ENCODE measurements at places on chromosomes 7 and 10.

GRCh38 chr7:129091484-129092002 lies 36.6 kb upstream of the TNPO3 start:
- peak; percentile 92 for DNase-seq

- no peak for DNase-seq
Measured at GRCh38 chr10:126242397-126243260, 145.6 kb downstream of the ADAM12 start.

DNA sequence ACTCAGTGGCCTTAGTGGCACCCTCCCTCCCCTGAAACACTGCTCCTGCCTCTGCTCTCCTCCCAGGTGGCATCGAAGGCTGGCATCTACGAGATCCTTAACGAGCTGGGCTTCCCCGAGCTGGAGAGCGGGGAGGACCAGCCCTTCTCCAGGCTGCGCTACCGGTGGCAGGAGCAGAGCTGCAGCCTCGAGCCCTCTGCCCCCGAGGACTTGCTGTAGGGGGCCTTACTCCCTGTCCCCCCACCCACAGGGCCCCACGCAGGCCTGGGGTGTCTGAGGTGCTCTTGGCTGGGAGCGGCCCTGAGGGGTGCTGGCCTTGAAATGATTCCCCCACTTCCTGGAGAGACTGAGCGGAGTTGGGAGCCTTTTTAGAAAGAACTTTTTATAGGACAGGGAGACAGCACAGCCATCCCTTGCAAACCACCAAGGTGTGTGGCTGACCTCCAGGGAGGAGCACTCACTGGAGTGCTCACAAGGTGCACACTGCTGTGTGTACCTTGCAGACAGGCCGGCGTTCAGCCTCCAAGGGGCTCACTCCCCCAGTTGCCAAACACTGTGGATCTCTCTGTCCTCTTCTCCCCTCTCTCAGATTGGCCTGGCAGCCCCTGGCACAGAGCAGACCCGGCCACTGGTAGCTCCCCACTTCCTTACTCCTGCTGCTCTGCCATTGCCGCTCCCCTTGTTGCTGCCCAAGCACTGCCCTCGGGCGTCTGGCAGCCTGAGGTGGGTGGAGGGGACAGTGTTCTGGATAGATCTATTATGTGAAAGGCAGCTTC lies 35.8 kb downstream of the PRF1 start:
- DNase-seq: no peak

DNA sequence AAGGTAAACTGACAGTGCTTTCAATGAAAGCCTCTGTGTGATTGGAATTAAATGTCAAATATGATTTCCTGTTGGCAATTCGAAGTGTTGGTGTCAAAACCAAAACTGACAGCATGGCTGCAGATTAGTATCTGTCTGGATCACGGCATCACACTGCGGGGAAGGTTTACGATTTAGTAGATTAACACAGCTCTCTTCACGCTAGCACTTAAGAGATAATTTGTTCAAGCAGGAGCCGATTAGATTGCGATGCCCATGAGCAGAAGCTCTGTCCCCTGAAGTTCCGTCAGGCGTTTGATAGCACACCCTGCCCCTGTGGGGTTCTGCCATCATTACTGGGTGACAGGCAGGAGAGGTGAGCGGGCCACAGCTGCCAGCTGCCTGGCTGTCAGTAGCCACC lies 279.5 kb upstream of the AUTS2 start:
- DNase-seq: no peak

GRCh38 chr10:117903854-117904253 lies 142.9 kb downstream of the RAB11FIP2 start:
- DNase-seq: no peak

- DNase-seq: no peak
Measured at GRCh38 chr10:78857193-78857592, 211.6 kb upstream of the ZMIZ1 start.

- no peak for DNase-seq
Measured at GRCh38 chr10:116251602-116252395, 21.2 kb downstream of the GFRA1 start.

DNA sequence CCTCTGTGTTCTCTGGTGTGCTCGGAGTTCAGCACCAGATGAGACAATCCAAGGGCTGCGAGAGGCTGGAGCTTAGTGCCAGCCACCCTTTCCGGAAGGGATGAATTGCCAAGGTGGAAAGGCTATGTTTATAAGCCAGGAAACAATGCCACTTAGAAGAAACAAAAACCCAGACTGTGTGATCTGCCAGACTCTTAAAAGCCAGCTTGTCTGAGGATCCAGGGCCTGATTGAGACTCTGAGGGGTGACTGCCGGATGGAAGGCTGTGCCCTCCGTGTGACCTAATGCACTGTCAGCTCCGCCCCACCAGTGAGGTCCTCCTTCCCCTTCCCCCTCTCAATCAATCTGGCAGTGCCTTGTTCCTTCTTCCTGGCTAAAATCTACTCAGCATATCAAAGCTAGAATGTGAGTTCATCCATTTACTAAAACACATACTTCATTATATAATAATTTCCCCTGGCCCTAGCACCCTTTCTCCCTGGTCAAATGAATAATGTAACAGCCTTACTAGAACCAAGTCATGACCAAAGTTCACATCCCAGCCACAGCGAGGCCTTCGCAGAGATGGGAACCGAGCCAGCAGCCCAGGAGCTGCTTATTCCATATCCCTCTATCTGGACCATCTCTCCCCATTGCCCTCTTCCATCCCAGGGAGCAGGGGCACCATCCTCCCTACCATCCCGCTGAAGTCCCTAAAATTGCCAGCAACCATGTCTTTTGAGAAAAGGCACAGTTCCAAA lies 25.5 kb downstream of the FAM107B start:
- no peak for DNase-seq

- DNase-seq: no peak
Measured at GRCh38 chr10:30096564-30096963, 37.2 kb upstream of the JCAD start.

DNA sequence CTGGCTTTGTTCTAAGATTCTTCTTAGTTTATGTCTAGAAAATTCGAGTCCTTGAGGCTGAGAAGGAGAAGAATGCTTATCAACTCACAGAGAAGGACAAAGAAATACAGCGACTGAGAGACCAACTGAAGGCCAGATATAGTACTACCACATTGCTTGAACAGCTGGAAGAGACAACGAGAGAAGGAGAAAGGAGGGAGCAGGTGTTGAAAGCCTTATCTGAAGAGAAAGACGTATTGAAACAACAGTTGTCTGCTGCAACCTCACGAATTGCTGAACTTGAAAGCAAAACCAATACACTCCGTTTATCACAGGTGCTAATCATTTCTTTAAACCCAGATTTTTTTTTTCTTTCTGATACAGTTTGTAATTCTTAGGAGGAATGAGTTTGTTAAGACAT lies 6.7 kb downstream of the CEP55 start:
- DNase-seq: no peak

GRCh38 chr7:41328544-41328943 lies 374.3 kb downstream of the INHBA start:
- DNase-seq: no peak

GRCh38 chr7:148116195-148116594 lies 474.4 kb upstream of the C7orf33 start:
- no peak for DNase-seq

- DNase-seq: no peak
Measured at GRCh38 chr7:134940729-134941128, 45.6 kb upstream of the AGBL3 start.

GRCh38 chr7:137681657-137682562 lies 164.9 kb downstream of the DGKI start:
- no peak for DNase-seq

GRCh38 chr10:38127812-38128211 lies 33.7 kb downstream of the ZNF37A start:
- no peak for DNase-seq

DNA sequence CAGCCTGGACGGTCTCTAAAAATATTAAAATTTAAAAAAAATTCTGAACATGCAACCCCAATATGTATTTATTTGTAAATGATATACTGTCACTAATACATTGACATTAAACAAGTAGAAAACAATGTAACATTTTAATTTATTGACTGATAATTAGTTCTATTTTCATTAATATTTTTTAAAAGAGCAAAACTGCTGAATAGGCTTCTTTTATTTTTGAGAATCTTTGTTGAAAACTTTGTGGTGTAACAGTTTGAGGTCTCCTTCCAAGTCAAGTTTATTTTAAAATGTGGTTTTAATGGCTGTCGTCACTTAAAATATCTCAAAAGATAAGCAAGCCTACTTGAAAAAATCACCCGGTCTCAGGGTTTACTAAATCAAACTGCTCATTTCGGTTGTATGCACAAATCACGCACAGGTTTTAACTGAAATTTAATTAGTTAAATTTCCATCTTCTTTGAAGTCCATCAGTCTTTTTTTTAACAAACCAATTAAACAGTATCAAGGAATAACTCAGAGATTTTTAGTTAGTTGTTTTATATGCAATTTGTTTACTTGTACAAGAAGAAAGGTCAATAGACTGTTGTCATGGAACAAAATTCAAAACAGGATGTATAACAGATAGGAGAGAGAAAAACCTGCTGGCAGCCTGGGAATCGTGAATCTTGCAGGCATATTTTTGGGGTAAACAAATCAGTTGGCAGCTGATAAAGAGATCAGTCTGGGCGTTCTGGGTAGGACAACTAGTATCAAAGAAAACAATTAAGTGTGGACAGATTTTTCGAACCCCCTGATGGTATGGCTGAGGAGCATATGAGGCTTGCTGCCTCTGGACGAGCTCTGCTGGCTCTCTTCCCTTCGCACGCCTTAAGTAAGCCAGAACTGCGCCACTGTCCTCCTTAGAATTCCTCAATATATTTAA lies 9.7 kb upstream of the EDRF1 start:
- DNase-seq: no peak

DNA sequence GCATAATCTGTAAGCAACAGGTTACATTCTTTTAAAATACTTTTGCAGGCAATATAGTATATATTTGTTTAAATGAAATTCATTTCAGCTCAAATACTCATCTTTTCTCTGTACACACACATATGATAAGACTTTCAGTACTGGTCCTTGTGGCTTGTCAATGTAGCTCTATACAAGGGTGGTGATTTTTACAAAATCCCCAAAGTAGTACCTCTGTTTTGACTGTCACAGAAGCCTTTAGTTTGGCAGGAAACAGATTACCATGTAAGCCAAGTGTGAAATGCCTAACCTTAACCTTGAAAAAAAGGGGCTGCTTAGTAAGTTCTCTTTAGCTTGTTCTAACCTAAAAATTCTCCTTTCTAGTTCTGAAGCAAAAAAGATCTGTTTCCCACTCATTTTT lies 87.9 kb downstream of the KCND2 start:
- no peak for DNase-seq

DNA sequence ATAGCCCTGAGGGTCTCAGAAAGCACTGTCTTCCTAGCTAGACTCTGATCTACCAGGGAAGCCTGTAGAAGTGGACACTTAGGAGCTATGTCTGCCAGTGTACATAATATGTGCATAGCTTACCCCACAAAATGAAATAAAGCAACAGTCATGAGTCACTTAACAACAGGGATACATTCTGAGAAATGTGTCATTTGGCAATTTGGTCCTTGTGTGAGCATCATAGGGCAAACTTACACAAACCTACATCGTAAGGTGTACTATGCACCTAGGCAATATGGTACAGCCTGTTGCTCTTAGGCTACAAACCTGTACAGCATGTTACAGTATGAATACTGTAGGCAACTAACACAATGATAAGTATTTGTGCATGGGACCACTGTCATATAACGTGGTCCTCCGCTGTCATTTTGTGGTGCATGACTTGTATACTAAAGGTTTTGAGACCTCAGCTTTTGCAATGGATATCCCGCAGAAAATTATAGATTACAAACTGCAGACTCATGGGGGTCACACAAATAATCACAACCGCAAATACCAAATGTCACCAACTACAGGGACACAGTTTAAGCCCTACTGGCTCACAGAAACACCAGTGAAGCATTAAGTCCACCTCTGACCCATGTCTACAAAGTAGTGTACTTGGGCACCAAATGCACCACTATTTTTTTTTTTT lies 1.7 kb downstream of the URGCP start:
- DNase-seq: no peak

- no peak for DNase-seq
Measured at GRCh38 chr7:45067582-45067981, 21.2 kb downstream of the NACAD start.

All from activated naive CD8-positive, alpha-beta T cell treated with anti-CD3 and anti-CD28 coated beads, Interleukin-2, amount 50 U/mL, for 24 hours (primary cell).